ENCODE measurements at places on chromosomes 1 and 21. TPM values are rescaled to one million over a fixed set of nuclear protein-coding genes. Genes with fewer than 3 reads are reported as not detected.

DNA sequence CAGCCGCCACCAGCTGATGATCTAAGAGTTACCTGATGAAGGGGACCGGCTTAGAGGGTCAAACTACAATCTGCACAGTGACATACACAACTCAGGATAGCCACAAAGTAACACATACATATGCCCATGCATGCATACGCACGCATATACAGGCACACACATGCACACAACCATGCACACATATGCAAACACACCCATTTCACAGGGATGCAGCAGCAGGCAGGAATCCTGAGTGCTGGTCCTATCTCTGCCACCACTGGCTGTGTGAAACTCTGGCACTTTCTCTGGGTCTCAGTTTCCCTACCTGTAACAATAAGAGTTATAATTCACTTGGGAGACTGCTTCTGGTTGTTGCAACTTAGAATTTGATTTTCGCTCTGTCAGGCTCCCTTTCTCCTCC lies 520.2 kb downstream of the PTPRU start:
- no peak for DNase-seq

- DNase-seq, result no peak
Observed at GRCh38 chr1:66890621-66891020, 34.0 kb downstream of the DNAI4 start.

DNA sequence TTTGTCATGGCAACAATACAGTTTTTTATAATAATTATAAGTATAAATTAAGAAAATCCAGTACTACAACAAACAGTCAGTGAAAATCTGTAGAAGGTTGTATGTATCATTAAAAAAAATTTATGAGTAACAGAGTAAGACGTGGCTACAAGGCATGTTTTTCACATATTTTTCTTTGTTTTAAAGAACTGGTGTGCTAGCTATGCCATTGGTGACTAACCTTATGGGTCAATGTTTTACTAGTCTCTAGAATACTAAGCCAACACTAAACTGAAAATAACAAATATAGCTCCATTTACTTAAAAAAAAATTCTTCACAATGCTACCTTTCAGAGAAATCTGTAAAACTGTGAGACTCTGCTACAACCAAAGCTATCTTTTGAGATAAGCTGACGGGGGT lies 261.5 kb downstream of the ADGRL2 start:
- DNase-seq, result no peak

GRCh38 chr1:5831600-5832335 lies 160.5 kb downstream of the NPHP4 start:
- no peak for DNase-seq

The TNFAIP8L2 gene
- 2.2 TPM for polyA plus RNA-seq

DNA sequence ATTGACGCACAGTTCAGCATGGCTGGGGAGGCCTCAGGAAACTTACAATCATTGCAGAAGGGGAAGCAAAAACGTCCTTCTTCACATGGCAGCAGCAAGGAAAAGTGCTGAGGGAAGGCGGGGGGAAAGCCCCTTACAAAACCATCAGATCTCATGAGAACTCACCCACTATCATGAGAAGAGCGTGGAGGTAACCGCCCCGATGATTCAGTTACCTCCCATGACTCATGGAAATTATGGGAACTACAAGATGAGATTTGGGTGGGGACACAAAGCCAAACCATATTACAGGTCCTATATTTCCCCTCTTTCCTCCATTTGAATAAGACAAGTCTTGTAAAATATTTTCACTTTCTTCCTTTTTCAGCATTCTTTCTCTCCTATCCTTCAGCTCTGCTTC lies 7.7 kb upstream of the TTLL7 start:
- no peak for DNase-seq

The NAV1 gene
- polyA plus RNA-seq, result 28.5 TPM

DNA sequence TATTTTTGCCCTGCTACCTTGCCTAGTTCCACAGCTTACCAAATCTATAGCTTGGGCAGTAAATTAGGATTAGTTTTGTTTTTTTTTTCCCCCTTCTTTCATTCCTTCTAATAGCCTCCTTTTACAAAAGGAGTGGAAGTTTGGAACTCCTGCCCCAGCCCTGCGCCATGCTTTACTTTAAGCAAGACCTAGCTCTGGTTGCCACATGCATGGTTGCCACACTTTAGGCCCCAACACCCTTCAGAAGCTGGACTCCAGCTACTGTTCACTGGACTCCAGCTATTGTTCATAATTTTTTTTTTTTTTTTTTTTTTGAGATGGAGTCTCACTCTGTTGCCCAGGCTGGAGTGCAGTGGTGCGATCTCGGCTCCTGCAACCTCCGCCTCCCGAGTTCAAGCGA lies 115.8 kb downstream of the NR5A2 start:
- no peak for DNase-seq

DNA sequence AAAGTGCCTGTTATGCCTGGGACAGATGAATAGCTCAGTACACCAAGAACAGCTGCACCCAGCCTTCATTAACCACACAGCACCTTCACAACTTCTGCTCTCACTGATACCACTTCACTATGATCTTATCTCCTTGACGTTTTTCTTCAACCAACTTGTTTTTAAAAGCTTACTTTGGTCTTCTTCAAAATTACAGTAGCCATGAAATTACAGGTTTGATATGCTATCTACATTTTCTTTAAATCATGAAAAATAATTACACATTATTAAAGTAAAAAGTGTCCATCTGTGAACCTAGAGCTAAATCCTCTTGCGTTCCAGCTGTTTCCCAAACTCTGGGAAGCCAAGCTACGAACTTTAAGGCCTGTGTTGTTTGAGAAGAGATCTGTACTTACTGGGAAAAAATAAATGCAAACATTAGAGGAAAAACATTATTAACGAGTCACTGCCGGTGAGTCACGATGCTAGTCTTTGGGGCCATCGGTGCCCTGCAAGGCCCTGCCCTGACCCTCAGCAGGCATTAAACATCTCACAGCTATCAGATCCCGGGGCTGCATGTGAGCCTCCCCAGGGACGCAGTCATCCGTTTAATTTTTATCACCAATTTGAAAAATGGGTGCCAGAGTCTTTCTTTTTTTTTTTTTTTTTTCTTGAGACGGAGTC lies 56.3 kb upstream of the GPR153 start:
- DNase-seq, result no peak

GRCh38 chr21:27647921-27648320 lies 681.0 kb upstream of the ADAMTS5 start:
- DNase-seq, result no peak

GRCh38 chr1:25879675-25880074 lies 4.2 kb upstream of the PAQR7 start:
- no peak for DNase-seq

DNA sequence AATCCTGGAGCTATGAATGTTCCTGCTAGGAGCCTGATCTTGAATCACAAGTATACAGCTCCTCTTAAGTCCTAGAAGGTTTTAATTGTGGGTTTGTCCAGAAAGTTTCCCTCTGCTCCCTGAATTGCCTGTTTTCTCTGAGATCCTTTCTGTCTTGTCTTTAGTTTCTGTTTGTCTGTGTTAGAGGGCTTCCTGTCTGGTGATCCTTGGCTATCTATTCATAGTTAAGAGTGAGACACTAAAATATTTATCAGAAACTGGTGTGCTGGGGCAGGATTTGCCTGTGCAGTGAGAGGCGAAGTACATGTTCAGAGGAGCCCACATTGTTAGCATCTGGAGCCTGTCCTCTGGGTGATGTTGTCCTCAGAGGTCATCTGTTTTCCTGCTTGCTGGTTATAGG lies 45.4 kb downstream of the ETS2 start:
- DNase-seq, result no peak

The NTMT2 gene
- 0.57 TPM for polyA plus RNA-seq

DNA sequence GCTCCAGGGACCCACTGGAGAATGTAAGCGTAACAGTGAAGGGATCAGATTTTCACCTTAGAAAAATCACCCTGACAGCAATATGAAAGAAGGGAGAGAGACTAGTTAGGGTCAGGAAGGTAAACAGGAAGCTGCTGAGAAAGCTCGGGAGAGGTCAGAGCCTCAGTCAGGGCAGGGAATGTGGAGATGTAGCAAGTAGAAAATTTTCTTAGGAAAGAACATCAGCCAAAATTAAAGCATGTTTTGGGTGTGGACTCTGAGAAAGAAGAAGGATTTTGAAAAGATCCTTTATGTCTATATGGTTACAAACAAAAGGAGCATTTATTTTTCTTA lies 16.7 kb upstream of the ERICH3 start:
- no peak for DNase-seq

DNA sequence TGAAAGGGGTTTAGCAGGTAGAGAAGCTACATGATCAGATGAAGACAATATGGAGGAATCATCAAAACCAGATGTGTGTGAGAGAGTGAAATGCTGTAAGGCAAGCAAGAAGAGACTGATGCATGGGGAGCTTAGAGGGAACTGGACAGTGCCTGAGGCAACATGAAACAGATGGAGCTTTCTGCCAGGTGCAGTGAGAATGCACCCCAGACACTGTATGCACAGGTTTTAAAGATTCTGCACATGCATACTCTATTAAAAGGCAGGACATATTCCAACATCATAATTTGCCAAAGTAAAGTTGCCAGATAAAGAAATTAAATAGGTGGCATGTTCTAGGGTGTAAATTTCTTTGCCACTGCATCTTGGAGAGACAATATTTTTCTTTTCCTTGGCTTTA lies 200.1 kb downstream of the AMY1C start:
- no peak for DNase-seq

GRCh38 chr1:225467193-225468020 lies 39.6 kb upstream of the LBR start:
- peak; percentile 55 for DNase-seq
